ENCODE measurements at places on chromosomes 2 and 18.

DNA sequence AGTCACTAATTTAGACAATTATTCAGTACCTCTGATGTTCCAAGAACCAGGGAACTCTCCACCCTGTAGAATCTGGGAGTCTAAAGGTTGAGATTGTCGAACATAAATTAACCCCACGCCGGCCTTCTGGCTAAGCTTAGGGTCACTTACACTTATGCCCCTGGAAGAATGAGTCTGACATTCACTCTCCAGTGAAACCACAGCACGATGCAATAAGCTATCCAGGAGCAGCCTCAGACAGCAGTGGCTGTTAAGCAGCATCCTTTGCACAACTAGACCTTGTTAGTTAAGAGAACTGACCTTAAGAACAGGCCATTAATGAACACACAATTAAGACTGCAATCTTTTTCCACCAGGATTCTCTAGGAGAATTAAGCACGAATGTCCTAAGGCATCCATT is 25.0 kb downstream of the SH3YL1 start:
- no peak for DNase-seq

DNA sequence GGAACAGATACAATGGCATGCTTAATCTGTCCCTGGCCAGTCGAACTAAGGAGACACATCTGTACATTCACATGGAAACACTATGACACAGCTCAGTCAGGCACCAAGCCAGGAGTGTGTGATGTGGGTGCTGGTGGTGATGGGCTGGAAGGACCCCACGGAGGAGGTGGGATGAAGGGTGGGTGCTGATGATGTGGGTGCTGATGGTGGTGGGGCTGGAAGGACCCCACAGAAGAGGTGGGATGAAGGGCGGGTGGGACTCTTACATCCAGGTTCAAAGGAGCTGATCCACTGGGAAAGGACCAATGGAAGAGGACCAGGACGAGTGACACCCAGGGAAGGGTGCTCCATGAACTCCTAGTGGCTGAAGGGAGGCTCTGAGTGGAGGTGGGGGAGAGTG is 34.8 kb upstream of the ACAA2 start:
- DNase-seq: no peak

- DNase-seq: peak; percentile 43
These were observed 90.6 kb downstream of the FEZ2 start for GRCh38 chr2:36507408-36507812.

- DNase-seq: no peak
These were observed 77.4 kb upstream of the ZCCHC2 start for GRCh38 chr18:62445386-62445917.

All from hippocampal formation (tissue), 2 donors.